MG63 (cell line): ENCODE measurements at places on chromosomes 12 and 14.

DNA sequence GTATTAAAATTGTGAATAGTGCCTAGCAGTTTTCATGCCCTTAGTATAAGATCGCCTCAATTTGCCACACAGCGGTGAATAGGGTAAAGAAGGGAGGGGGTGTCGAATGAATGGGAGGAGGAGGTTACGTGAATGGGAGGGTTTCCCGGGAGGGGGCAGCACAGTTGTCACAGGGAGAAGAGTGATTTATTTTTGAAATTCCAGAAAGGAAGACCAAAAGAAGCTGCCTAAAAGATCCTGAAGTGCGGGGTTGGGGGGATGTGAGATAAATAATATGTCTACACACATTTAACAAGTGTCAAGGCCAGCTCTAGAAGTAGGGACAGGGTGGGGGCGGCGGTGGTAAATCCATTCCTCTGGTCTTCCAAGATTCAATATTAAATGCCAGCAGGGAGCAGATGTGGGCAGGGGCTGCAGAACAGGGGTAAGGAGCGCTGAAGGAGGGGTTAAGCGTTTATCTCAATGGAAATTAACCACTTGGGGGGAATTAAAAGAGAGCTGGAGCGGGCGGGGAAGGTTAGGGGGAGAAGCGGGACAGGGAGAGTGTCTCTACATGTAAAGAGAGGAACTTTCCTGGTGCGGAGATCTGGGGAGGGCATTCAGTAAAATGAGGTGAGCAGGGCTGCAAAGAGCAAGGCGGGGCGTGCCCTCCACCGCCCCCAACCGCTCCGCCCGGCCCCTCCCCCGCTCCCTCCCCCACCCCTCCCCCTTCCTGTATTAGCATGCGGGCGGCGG, 867 bp downstream of the C12orf42 start:
- no peak for DNase-seq

DNA sequence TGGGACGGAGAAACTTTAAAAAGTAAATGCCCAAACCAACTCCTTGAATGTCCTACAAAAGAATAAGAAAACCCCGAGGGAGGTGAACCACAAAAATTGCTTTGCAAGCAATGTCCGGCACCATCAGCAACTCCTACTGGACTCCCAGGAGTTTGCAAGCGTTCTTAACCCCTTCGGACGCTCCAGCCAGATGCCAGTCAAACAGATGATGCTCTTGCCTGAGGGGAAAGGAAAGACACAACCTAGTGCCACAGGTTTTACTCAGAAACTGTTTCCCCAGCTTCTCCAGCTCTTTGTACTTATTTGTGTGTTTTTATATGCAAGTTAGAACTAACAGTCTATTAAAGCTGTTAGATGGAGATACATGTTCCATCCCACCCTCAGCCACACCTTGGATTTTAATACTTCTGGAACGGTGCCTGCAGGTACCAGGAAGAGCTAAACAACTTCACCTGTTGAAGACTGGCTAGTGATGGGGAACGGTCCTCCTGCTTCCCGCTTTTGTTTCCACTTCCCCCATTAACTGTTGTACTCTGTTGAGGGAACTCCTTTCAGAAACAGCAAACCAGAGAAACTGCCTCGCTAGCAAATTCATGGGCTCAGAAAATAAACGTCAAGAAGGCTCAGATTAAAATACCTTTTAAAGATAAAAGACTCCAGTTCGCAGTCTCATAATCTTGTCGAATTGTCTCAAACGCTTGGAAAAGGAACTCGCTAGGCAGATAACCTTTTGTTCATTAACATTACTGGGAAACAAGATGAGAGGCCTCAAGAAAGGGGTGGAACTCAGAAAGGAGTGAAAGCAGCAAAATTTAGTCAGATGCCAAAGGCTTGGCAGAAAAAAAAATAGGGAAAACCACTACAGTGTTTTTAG, 1.1 kb upstream of the FERMT2 start:
- DNase-seq: peak; percentile 69

DNA sequence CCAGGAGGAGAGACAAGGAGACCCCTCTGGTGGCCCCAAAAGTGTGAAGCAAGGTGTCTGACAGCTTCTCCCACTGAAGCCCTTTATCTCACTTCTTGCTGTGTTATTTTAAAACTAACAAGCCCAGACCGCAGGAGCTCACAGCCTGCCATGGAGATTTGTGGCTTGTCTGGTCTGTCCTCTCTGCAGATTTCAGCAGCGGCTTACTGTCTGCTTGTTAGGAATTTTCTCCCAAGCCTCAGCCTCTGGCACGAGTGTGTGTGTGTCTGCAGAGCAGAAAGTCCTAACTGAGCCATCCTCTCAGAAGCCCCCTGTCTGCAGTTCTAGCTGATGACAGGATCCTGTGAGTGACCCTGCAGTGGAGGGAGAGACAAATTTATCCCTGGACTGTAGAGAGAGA, 87.9 kb upstream of the HSPB8 start:
- no peak for DNase-seq

GRCh38 chr12:79692860-79693577, 2.3 kb upstream of the PAWR start:
- no peak for DNase-seq

GRCh38 chr12:18135509-18135908, 45.5 kb upstream of the RERGL start:
- peak; percentile 51 for DNase-seq

DNA sequence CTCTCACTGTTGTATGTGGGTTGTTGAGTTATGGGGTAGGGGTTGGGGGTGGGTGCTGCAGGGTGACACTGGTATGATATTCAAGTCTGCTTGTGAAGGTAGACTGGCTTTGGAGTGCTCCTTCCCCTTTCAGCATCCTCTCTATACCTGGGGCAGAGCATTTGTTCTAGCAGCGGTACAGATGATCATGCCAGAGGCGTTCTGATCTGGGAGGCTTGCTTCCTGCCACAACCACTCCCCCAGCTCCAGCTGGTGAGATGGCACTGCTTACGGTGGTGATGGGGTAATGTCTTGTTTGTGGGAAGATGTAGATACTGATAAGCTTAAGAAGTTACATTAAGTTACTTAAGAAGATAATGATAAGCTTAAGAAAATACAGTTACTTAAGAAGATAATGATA, 131.8 kb downstream of the ERC1 start:
- no peak for DNase-seq

- no peak for DNase-seq
Observed at GRCh38 chr14:99794151-99794780, 1.1 kb downstream of the EML1 start.

- no peak for DNase-seq
Observed at GRCh38 chr14:81802341-81802740, 268.7 kb upstream of the SEL1L start.

DNA sequence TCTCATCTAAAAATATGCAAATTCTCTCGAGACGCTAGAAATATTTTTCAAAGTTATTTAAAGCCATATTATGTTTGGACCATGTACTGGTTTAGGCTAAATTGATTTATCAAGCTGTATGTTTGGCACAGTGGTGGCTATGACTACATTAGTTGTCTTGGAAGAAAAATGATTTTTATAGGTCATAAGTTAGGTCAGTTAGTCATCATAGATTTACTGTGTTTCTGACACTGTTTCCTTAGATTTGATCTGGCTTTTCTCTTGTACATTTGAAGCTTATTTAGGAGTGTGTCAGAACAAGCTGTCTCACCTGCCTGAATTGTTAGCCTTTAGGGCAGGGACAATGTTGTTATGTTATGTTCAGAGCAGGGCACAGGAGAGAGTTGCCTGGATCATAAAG, 161.1 kb upstream of the FBXO33 start:
- no peak for DNase-seq

GRCh38 chr14:35339761-35340406, 47.7 kb downstream of the PSMA6 start:
- no peak for DNase-seq

GRCh38 chr14:60490270-60490669, 4.4 kb upstream of the C14orf39 start:
- DNase-seq: no peak

- no peak for DNase-seq
Observed at GRCh38 chr12:122124370-122124769, 45.8 kb downstream of the MLXIP start.

GRCh38 chr14:53570411-53571387, 385.9 kb downstream of the BMP4 start:
- DNase-seq: no peak

GRCh38 chr12:12881151-12881909, 10.0 kb upstream of the GPRC5A start:
- peak; percentile 68 for DNase-seq

- no peak for DNase-seq
Observed at GRCh38 chr14:101223561-101224162, 320.1 kb upstream of the RTL1 start.

GRCh38 chr12:121797937-121798786, 4.7 kb upstream of the RHOF start:
- peak; percentile 69 for DNase-seq

DNA sequence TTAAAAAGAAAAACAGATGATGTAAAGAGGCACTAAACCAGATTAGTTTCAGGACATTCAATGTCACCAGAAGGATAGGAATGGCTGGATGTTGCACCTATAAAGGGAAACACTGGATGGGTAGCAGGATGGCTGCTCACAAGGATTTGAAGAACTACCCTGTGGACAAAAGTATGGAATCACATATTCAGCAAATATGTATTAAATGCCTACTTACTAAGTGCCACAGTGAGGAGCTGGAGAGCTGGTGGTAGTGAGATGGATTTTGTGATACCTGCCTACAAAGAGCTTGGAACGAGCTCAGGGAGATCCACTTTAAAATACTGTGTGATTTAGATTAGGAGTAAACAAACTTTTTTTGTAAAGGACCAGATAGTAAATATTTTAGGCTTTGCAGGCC, 316.2 kb downstream of the PAWR start:
- DNase-seq: no peak

- DNase-seq: peak; percentile 81
Observed at GRCh38 chr14:74595006-74595735, 16.9 kb downstream of the LTBP2 start.

- no peak for DNase-seq
Observed at GRCh38 chr14:95577067-95577800, 42.4 kb downstream of the GLRX5 start.

GRCh38 chr14:51295646-51296263, 55.7 kb downstream of the TMX1 start:
- no peak for DNase-seq

GRCh38 chr14:101879529-101880336, 84.6 kb upstream of the DYNC1H1 start:
- no peak for DNase-seq

DNA sequence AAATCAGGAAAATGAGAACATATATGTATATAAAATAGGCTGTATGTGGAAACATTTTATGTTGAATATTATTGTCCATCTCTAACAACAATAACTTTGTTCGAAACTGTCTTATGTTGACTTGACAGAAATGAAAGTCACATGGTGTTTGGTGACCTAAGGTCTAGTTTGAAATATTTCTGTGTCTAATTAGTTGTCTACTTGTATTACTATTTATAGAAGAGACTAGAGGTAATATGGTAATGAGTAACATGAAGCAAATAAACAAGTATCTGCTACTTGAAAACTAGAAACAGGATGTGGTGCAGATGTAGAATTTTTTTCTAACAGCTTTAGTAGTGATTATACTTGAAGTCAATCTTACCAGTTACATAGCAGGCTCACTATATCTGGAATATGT, 3.9 kb downstream of the GPHN start:
- DNase-seq: no peak

GRCh38 chr14:26594148-26594547, 3.7 kb downstream of the NOVA1 start:
- DNase-seq: no peak

- no peak for DNase-seq
Observed at GRCh38 chr12:99392091-99392850, 255.3 kb upstream of the GARIN6 start.

DNA sequence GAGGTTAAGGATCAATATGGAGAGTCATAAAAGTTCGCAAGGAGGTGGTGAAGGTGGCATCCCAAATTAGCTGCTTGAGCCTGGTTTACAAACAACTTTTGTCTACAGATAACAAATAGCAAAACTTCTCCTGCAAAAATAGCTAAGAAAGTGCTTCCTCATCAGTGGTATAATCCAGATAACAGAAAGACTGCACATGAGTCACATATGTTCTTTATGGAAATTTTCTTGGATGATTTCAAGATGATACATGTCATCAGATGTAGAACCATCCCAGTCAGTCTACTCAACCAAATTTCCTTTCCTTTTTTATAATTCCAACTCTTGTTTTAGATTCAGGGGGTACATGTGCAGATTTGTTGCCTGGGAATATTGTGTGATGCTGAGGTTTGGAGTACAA, 133.0 kb downstream of the BTG1 start:
- DNase-seq: no peak

- no peak for DNase-seq
Observed at GRCh38 chr12:61870658-61871484, 389.3 kb upstream of the USP15 start.

DNA sequence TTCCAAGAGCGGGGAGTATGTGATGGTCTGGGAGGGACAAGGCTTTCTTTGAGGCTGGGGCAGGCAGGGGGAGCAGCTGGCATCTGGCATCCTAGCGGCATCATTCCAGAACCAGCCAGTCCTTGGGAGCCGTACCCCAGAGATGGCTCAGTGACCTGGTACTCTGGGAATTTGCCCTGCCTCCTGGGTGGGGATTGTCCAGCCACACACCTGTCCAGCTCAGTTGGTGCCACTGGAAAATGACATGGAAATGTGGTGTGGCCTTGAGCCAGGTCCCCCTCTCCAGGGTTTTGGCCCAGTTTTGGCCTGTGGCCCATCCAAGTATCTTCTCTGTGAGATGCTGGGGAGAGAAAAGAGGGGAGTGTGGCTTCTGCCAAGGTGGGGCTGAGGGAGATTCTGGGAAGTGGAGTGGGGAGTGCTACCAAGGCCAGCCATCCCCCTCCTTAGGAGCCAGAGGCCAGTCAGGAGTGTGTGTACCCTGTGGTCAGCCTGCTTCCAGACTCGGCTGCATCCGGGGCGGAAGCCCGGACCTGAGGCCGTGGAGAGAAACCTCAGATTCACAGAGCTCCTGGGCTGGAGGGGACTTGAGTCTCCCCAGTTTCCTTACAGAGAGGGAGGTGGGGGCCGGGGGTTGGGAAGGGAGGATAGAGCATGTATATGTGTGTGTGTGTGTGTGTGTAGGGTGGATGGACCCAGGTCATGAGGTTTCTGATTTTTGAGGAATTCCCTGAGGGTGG, 14.7 kb upstream of the KRT80 start:
- DNase-seq: no peak

DNA sequence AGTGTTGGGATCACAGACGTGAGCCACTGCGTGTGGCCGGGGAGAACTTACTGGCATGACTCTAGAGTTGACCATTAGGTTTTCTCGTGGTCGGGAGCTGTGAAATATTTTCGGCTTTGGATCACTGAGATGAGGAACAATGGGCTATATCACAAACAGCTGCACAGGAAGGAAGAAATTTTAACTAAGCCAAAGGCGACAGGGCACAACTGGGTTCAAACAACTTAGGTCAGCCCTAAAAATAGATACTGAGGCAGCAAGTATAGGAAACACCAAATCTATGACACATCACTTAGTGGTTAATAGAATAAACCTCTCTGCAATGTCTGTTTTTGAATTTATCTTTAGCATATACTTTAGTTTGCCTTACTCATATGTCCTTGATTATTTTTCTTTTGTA, 162.9 kb downstream of the LRIG3 start:
- peak; percentile 33 for DNase-seq

- DNase-seq: no peak
Observed at GRCh38 chr14:67191768-67192290, 2.6 kb downstream of the GARIN2 start.
